ENCODE measurements at places on chromosomes 6 and 20.
A peak's percentile ranks its signal among the peaks of the same experiment; 100 is the strongest.

GRCh38 chr20:34017610-34018009 lies 23.9 kb downstream of the RALY start:
- DNase-seq, result peak; percentile 91

- no peak for DNase-seq
Measured at GRCh38 chr6:163725008-163725941, 310.8 kb downstream of the QKI start.

- no peak for DNase-seq
Measured at GRCh38 chr20:63008541-63009044, 1.8 kb upstream of the BHLHE23 start.

GRCh38 chr6:78611886-78612480 lies 255.4 kb upstream of the IRAK1BP1 start:
- peak; percentile 32 for DNase-seq

- DNase-seq, result no peak
Measured at GRCh38 chr20:20063941-20064702, 11.8 kb downstream of the CFAP61 start.

DNA sequence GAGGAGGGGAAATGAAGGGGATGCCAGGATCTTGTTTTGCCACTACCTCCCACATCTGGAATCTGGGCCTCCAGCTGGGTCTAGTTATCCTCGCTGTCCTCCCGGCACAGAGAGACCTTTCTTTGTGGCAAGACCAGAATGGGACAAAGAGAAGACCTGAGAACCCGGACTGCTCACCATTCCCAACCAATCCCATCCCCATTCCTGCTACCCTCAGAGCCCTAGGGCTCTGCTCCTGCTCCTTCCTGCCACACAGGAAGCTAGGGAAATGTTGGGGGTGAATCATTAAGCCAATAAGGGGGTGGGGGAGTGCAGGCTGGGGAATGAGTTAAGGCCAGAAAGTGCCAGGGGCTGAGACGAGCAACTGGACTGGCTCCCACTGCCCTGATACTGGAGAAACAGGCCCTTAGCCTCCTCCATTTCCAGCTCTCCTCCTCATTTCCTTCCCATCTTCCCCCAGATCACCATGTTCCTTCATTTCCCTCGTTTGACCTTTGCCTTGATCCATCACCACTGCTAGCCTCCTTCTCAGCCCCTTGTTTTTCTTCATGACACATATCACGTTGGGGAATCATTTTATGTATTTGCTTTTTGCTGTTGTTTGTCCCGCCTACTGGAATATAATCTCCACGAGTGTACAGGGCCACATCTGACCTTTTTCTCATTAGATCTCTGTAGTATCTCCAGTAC lies 4.6 kb upstream of the IER3 start:
- no peak for DNase-seq

DNA sequence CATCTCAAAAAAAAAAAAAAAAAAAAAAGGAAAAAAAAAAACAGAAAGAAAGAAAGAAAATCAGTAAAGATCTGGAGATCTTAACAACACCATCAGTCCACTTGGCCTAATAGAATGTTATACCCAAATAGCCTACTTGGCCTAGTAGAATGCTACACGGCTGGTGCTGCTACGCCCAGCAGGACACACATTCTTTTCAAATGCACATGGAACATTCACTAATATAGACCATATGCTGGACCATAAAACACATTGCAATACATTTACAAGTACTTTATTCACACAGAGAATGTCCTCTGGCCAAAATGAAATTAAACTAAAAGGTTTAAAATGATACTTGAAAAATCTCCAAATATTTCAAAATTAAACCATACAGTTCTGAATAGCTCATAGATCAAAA lies 80.0 kb upstream of the TNFAIP3 start:
- no peak for DNase-seq

Measured in iris pigment epithelial cell (primary cell).